ENCODE measurements at places on chromosomes 16 and 17.

GRCh38 chr17:75693500-75694481, 26.7 kb downstream of the SAP30BP start:
- peak; percentile 45 for DNase-seq

DNA sequence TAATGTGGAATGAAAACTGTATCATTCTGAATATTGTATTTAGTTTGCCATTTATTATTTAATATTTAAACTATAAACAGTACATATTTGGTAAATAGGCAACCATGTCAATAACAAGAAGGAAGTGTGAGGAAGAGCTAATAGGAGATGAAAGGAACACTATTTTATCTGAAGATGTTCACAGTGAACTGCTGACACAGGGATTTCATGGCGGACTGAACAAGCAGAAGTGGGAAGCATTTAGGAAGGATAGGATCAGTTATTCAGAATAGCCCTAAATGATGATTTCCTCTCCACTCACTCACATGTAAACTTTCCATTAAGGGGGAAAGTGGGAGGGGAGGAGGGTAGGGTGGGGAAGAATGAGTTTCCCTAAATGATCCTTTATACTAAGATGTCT, 682.4 kb downstream of the TOX3 start:
- DNase-seq, result no peak

GRCh38 chr17:31595076-31595475, 203.6 kb downstream of the RAB11FIP4 start:
- DNase-seq, result no peak

- no peak for DNase-seq
Observed at GRCh38 chr17:73947281-73947965, 256.1 kb upstream of the RPL38 start.

DNA sequence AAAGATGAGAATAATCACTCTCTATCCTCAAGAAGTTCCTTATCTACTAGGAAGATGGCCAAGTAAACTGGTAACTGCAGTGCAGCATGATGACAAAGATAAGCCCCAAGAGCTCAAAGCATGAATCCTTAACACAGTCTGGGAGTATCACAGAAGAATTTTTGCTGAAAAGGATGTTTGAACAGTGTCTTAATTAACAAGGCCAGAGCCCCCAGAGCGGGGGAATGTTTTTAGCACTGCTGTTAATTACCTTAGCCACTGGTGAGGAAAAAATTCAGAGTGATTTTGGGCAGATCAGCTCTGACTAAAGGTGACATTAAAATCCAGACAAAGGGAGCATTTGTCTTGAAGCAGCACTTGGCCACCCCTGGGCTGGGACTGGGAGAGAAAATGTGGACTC, 30.1 kb downstream of the ADAMTS18 start:
- DNase-seq, result no peak

GRCh38 chr17:63956296-63956920, 16.3 kb downstream of the SCN4A start:
- no peak for DNase-seq

GRCh38 chr16:48262631-48263030, 15.3 kb upstream of the ABCC11 start:
- DNase-seq, result no peak

DNA sequence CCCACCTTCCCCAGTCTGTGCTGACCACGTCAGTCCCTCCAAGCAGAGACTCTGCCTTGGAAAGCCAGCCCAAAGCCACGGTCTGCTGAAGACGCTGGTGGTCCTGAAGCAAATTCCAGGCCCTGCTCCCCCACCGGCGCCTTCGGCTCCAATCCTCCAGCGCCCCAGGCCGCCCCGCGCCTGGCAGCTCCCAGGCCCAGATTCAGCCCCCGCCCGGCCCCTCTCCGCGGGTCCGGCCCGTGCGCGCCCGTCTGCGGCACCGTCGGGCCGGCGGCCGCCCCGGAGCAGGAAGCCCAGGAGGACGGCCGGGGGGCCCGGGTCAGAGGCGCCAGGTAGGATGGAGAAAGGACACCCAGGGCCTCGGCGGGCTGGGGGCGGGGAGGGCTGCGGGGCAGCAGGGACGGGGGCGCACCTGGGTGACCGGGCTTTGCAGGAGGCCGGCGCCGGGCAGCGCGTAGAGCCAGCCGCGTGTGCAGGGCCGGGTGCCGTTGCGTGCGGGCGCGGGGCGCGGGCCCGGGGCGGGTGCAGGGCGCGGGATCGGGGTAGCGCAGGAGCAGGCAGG, 594 bp upstream of the SLC22A31 start:
- DNase-seq, result no peak
